Tongue (tissue), 3 donors: ENCODE measurements at places on chromosomes 7 and 10. TPM values are rescaled to one million over a fixed set of nuclear protein-coding genes. Genes with fewer than 3 reads are reported as not detected.

GRCh38 chr10:335151-335800 lies 200.0 kb downstream of the ZMYND11 start:
- DNase-seq: no peak

- no peak for DNase-seq
Measured at GRCh38 chr10:1110674-1111119, 54.5 kb downstream of the WDR37 start.

DNA sequence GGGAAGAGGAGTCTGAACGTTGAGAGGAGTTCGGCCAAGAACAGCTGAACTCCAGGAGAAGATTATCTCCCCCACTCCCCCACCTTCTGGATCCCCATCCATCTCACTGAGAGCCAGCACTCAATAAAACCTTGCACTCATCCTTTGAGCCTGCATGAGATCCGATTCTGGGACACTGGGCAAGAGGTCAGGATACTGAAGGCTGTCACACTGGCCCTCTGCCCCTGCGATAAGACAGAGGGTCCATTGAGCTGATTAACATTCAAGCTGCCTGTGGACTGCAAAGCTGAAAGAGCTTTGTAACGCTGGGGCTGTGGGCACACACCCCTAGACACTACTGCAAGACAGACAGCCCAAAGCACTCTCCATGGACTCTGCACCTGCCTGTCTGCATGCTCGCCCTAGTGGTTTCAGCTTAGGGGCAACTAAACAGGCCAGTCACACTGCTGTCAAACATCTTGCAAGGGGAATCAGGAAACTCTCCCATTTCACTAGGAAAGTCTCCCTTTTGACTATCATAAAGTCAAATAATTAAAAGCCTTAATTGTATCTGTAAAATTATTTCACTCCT lies 42.3 kb upstream of the CNTNAP2 start:
- DNase-seq: peak; percentile 7

DNA sequence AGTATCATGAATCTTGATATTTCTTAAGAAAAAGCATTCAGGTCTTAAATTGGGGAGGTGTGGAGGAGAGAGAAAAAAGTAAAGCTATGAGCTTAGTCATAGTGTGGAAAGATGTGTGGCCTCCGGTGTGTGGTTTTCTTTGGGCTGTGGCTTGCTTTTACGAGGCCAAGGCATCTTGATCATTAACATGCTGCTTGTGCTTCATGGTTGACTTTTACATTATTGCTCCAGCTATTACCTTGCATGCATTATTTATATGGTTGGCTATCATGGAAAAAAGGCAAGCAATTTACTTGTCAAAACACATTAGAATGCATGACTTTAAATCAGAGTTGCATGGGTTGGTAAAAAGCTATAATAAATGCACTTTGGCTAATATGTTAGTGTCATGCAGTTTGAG lies 300.7 kb upstream of the ADARB2 start:
- DNase-seq: no peak

DNA sequence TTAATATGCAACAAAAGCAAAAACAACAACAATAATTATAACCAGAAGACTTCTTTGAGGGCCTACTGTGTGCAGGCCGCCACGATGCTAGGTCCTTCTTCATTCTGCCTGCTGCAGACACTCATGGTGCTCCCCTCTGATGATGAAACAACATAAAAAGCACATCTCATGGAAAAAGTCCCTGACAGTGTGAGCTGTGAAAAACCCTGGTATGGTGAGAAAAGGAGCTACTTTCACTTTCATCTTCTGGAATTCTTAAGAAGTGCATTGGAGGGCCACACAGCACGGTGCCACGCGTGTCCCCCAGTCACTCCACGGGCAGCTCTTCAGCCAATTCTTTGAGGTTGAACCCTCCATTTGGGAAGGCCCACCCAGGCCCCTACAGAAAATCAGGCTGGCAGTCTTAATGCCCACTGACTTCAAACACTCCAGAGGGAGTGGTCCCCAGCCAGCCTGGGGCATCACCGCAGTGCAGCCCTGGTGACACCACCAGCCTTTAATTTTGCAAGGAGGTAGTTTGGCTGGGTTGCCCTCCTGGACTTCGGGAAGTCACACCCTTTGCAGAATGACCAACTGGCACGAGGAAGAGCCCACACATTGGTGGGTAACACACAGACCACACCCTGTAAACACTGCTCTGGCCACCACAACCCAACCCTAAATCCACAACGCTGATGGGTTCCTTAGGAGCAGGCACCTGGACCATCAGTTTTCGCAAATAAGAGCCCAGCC lies 7.7 kb downstream of the KCNMA1 start:
- DNase-seq: no peak

DPYSL4 gene
- total RNA-seq: 2.2 TPM

ZPBP gene
- not detected for total RNA-seq

RADIL gene
- total RNA-seq: 7.3 TPM

GRCh38 chr10:17609523-17610079 lies 7.6 kb downstream of the HACD1 start:
- DNase-seq: no peak

DNA sequence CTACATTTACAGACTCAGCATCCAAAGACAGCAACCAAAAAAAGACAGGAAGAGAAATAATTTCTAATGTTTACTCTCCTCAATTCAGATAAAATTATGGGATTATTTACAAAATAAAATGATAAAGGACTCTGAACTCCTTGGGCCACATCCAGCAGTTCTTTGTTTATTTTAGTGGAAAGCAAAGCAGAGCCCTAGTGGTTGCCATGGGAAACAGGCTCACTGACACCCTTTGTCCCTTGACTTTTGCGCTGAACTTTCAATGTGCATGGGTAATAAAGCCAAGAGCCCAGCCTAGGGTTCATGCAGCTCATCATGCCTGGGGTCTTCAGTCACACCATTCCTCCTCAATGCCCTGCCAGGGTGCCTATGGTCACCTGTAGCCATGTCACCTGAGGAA lies 442.6 kb upstream of the IGFBP3 start:
- DNase-seq: no peak

DNA sequence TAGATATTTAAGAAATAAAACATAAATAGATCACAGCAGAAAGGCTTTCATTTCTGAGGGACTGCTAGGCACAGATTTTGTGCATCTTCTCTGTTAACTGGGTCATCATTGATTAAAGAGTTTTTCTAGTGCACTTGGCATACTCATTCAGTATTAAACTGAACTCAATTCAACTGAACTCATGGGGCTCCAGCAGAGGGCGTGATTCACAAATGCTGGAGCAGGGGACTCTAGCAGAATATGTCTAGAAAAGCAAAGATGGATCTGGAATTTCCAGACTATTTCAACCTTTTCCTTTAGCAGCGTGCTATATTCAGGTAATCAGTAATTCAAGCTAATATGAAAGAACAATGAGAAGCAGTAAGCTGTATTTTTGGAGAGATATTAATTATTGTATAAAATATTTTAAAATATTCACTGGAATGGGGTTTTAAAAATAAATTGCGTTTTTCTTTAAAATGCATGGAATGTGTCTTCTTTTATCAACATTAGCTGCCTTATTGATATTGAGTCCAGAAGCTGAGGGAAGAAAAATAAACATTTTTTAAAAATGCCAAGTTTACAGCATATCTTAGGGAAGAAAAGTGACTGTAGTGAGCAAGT lies 296.8 kb upstream of the CACNA2D1 start:
- peak; percentile 24 for DNase-seq
